SW480 (cell line): ENCODE measurements at places on chromosomes 3 and 15.

DNA sequence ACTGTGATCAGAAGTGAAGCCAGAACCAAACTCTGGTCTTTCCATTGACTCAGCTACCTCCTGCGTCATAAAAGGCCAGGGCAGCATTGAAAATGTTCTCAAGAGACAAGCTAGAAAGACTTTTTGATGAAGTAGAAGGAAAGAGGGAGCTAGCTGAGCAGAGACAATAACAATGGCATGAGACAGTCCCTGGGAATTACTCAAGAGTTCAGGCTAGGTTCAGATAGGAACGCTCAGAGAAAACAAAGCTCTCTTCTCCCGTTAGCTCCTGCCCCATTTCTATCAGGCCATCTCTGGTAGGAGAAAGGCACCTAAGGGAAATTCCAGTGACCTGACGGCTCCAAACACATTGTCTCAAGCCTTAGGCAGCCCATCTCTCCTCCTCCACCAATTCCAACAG lies 7.0 kb upstream of the OXTR start:
- DNase-seq, result no peak

- peak; percentile 35 for DNase-seq
Measured at GRCh38 chr3:193593668-193594030, 641 bp downstream of the OPA1 start.

GRCh38 chr3:146269271-146269670 lies 18.4 kb upstream of the PLSCR4 start:
- no peak for DNase-seq

- no peak for DNase-seq
Measured at GRCh38 chr3:128341659-128342395, 124.9 kb downstream of the DNAJB8 start.

GRCh38 chr15:64344651-64345294 lies 11.2 kb downstream of the CSNK1G1 start:
- DNase-seq, result no peak

DNA sequence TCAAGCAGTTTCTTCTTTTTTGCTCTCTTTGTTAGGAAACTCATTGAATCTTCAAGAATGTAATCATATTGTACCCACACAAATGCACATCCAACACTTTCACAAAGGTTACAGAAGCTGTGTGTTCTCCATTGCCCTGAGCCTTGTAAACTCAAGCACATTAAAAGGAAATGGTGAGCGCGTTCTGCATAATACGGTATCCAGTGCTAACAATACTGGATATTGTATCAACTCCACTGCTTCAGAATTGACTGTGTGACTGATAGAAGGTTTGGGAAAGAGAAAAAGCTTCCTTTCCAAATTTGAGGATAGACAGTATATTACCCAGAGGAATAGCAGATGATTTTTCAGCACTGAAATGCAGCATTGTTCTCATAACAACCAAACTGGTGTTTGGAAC lies 268.9 kb upstream of the RBMS3 start:
- DNase-seq, result no peak

- DNase-seq, result no peak
Measured at GRCh38 chr3:191770541-191770940, 309.6 kb downstream of the PYDC2 start.

- DNase-seq, result no peak
Measured at GRCh38 chr3:87733671-87734367, 325.0 kb downstream of the CGGBP1 start.

- DNase-seq, result no peak
Measured at GRCh38 chr3:5750874-5751640, 563.5 kb downstream of the EDEM1 start.

DNA sequence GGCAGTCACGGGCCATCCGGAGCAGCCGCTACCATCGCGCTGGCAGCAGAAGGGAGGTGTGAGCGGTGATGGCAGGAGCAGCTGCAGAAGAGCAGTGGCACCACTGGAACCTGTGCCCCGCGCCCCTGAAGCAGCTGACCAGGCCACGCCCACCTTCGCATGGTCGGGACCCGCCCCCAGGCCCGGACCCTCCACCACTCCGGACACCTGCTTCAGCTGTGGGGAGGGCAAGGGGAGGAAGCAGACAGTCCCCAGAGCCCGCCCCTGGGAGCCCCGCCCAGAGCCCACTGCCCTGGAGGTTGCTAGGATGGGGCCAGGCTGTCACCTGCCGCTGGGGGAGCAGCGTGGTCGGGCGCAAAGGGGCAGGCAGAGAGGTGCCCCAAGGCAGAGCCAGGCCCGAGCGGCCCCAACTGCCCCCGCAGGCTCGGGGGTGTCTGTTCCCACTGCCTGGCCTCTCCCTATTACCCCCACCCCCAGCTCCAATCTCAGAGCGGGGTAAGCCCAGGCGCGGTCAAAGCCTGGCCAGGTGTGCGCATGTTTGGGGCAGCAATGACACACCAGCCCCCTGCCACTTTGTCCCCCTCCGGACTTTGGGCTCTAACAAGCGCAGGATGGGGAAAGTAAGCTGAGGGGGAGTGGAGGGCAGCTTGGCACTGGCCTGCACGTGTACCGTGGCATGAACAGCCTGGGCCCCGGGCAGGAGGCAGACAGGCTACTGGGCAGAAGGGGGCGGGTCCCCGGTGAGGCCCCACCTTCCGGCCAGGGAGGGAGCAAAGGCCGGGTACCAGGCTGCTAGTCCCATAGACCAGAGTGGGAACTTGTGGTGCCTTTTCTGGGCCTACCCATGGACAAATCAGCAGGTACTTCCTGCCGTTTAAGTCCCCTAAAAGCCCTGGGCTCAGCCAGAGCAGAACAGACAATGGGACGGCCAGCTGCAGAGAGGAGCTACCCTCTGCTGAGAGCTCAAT lies 8.7 kb downstream of the SPCS1 start:
- DNase-seq, result no peak

DNA sequence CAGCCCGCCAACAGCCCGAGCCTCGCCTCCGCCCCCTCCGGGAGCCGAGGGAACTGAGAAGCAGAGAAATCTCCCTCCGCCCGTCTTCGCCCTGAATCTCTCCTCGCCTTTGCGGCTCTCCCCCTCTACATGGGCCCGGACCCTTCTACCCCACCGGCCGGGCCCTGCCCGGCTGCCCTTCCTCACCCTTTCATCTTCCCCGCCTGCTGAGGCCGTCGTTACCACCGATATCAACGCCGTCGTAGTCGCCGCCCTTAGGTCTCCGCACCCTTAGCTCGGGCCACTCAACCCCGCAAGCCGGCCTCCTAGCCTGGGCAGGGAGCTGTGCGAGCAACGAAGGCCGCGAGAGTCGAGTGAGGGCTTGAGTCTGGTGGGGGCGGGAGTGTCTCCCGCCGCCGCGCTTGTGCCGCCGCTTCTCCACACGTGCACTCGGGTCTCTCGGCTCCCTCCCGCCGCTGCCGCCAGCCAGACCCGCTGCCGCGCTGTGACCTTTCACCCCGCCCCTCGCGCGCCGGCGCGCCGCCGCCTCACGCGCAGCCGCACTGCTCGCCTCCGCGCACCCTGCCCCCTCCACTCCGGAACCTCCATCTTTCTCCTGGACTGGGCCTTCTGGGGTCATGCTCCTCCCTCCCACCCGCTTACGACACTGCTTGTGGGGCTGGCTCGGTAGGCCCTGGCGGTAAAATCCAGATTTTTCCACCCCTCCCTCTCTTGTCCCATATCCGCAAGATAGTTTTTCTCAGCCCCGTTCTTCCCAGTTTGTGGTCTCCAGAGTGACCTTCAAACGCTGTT lies at the start of gene NAA50:
NAA50 (minus strand) TSS at position 494 of the 792 bp plus-strand sequence; CDS start at position 194, 300 bp downstream.
- peak; percentile 90 for DNase-seq

GRCh38 chr3:31533169-31534064 lies 692 bp downstream of the STT3B start:
- DNase-seq, result peak; percentile 55

DNA sequence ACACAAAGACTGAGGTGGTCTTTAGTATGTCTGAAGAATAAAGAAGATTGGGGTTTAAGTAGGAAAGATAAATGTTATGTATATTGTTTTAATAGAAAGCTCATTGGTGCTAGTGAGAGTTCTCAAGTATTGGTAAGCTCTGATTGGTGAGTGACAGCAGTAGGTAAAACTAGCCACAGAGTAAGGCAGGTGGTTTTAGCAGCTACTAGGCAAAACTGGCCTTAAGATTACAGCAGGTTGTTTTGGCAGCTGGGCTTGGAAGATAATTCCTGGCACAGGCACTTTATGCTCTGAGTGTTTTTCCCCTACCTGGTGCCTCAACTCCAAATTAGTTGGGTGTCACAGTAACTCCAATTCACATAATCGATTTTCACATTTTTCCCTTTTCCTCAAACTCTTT lies 66.3 kb downstream of the STAG1 start:
- no peak for DNase-seq

- no peak for DNase-seq
Measured at GRCh38 chr3:37823189-37823588, 38.5 kb upstream of the CTDSPL start.

DNA sequence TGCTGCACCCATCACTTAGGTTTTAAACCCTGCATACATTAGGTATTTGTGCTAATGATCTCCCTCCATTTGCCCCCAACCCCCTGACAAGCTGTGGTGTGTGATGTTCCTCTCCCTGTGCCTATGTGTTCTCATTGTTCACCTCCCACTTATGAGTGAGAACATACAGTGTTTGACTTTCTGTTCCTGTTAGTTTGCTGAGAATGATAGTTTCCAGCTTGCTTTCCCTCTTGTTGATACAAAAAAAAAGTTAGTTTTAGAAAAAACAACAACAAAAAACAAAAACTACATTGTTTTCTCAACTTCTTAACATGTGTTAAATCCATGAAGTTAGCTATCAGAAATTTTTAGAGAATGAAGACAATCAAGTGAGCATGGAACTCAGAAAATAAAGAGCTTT lies 953.0 kb downstream of the VGLL3 start:
- no peak for DNase-seq

DNA sequence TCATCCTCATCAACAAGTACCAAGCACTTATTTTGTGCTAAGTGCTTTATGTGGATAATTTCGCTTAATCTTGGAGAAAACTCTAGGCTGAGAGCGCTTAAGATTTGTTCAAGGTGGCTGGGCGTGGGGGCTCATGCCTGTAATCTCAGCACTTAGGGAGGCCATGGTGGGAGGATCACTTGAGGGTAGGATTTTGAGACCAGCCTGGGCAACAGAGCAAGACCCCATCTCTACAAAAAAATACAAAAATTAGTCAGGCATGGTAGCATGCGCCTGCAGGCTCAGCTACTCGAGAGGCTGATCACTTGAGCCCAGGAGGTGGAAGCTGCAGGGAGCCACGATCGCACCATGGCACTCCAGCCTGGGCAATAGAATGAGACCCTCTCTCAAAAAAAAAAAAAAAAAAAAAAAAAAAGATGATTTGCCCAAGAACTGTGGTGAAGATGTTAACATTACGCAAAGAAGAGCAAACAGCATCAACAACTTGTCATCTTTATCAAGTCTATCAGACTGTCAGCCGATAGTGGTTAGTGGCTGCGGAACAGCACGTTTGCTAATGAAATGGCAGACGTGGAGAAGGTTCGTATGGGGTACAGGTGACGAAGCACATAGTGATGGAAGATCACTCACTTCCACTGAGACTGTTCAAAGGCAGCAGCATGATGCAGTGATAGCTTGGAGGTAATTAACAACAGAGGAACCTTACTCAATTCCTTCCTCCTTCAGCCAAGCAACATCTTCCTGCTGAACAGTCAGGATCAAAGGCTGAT lies 27.7 kb downstream of the NRROS start:
- DNase-seq, result no peak

DNA sequence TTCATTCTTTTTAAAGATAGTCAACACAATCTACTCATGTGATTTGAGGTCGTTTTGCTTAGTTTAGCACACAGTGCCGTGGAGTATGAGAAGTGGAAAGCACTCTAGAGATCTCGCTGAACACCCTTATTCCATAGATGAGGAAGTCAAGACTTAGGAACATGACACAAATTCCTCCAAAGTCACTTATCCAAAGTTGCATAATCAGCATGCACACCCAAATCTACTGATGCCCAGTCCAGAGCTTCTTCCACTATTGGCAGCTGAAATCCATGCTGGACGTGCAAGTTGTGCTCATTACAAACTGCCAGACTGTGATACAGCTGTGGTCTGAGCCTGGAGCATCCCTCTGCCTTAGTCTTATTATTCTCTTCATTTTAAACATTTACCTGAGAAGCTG lies 83.5 kb upstream of the ZNF280D start:
- DNase-seq, result no peak

GRCh38 chr3:8237893-8238292 lies 263.7 kb upstream of the LMCD1 start:
- no peak for DNase-seq

- no peak for DNase-seq
Measured at GRCh38 chr3:96970211-96970610, 155.8 kb downstream of the EPHA6 start.

GRCh38 chr3:71636482-71636881 lies 53.0 kb upstream of the FOXP1 start:
- no peak for DNase-seq

- no peak for DNase-seq
Measured at GRCh38 chr3:159770998-159771397, 217.6 kb upstream of the IL12A start.

- DNase-seq, result no peak
Measured at GRCh38 chr3:97470481-97470880, 294.1 kb upstream of the ARL6 start.

DNA sequence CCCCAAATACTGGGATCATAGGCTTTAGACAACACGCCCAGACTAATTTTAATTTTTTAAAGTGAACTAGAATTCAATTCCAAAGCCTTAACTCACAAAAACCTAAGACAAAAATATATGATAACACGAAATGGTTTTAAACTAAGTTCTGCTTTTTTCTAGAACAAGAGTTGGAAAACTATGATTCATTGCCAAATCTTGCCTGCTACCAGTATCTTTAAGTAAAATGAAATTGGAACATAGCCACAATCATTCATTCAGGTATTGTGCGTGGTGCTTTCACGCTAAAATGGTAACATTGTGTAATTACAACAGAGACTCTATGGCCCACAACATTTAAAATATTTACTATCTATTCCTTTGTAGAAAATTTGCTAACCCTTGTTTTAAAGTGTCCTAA lies 488.0 kb upstream of the ZNF385D start:
- DNase-seq, result no peak

GRCh38 chr3:136193278-136194054 lies 2.7 kb downstream of the MSL2 start:
- no peak for DNase-seq

DNA sequence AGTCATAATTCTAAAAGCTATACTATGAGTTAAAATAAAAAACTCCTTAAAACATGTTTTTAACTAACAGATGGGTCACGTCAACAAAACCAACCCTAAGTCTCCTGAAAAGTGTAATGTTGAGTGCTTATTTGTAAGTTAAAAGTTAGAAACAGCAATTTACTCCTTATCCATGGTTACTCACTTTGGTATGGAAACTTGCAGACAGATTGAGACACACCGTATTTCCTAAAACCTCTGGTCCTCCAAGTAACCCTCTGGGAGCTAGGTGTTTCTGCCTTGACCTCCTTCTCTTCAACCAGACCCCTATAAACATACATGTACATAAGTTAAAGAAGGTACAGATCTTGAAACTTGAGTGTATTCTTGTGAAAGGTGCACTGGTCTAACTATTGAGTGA lies 3.1 kb downstream of the COL8A1 start:
- DNase-seq, result no peak
